ENCODE measurements at places on chromosomes 11 and 22.

- no peak for DNase-seq
Observed at GRCh38 chr22:28831140-28832072, 31.0 kb upstream of the XBP1 start.

DNA sequence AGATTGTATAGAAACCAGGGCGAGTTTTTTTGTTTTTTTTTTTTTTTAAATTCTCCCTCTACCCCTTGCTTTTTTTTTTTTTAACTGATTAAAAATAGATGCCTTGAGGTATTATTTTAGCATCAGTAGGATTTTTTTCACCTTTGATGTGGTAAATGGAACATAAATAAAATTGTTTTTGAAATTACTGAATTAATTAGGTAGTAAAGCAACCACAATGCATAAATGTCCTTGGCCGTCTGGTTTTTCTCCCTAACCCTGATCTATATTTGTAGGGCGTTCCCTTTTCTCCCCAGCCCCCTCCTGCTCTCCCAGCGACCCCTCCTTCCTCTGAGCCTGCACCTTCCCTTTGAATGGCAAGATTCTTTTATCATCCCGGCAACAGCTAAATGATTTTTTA lies 107.8 kb downstream of the ZBTB16 start:
- no peak for DNase-seq

DNA sequence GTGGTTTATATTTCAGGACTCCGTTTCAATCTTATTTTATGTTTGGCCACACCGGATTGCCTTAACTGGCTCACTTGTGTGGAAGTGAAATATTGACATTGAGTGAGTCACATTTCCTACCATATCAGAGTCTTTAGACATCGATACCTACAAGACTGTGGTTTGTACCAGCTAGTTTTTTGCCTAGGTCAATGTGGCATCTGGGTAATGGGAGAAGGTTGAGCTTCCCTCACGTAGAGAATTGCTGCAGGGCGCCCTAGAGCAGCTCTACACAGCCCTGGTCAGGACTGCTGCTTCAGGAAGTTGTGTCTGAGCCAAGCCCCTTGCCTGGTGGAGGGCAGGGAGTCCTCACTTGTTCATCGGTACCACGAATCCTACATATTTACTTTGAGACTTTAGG lies 1.6 kb downstream of the GRAMD1B start:
- no peak for DNase-seq

- DNase-seq, result peak; percentile 55
Observed at GRCh38 chr22:38567531-38568285, 2.3 kb downstream of the DMC1 start.

- DNase-seq, result peak; percentile 9
Observed at GRCh38 chr11:17496406-17496805, 19.8 kb upstream of the ABCC8 start.

- DNase-seq, result no peak
Observed at GRCh38 chr22:29300467-29300806, 6.0 kb upstream of the GAS2L1 start.

DNA sequence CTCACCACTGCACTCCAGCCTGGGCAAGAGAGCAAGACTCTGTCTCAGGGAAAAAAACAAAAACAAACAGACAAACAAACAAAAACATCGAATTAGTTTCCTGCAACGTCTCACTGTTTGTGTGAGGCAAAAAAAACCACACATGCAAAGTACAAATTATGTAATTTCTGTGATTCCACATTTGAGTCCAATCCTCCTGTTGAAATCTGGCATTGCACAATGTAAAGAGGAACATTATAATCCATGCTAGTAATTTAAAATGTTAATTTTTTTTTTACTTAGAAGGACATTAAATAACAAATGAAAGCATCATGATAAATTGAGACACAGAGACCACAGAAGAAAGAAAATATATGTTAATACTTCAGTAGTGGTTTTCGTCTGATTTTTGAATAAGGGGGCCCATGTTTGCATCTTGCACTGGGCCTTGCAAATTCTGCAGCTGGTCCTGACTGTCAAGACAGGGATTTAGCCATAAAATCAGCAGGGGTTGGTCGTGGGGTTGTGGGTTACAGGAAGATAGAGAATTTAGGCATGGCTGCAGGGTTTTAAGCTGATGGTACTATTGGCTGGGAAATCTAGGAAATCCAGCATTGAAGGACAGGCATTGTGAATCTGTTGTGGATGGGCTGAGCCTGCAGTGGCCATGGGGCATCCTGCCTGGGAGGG lies 102.6 kb upstream of the ALDH3B2 start:
- peak; percentile 3 for DNase-seq

GRCh38 chr11:70688142-70688541 lies 289.8 kb downstream of the CTTN start:
- DNase-seq, result no peak

DNA sequence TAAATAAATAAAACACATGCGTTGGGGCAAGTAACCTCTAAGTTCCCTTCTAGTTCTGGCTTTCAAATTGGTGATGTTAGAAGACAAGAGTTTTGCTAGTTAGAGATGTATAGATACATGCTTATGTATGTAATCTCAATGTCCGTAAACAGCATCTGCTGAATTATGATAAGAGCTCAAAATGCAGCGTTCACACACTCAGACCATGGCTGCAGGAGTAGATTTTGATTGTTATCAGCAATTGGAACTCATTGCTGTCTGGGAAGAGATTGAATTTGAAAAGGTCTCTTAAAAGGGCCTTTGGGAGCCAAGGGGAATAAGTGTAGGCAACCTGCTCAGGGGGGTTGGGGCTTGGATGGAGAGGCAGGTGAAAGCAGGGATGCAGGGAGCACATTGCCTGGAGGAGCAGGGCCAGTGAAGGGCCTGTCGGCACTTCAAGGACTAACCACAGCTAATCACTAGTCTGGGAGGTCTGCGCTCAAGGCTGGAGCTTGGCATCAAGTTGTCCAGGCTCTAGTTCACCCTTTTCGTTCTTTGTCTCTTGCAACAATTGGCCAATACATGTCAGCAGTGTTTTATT lies 2.7 kb upstream of the RAG1 start:
- no peak for DNase-seq

DNA sequence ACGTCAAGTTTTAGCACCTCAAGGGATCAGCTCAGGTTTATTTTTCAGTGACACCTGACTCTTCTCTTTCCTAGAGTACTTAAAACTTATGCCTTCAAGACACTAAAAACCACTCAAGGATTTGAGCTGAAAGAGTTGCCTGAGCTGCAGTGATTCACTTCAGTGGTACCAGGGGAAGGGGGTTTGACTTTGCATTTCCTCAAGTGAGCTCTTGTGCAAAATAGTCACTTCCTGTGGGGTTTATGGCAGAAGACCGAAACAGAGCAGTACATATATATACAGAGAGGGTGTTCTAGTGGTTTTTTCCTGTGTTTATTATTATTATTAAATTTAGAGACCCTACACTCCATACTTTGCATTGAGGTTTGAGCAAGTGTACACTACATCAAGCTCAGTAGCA lies 60.7 kb downstream of the DBX1 start:
- no peak for DNase-seq

DNA sequence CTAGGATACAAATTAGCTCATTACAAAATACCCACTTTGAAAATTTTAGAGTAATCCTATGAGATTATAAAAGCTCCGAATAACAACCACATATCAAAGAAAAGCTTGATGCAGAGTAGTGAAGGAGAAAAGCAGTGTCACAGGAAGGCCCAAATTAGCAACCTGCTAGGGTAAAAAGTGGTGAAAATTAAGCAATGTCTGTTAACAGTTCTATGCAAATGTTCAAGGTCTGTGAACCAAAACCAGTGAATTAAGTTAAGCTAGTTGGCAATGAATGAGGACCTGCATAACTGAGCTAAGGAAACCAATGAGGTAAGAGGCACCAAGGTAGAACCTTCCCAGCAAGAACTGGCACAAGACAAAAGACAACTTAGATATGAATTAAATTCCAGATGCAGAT lies 29.6 kb downstream of the PRDM10 start:
- no peak for DNase-seq

All from AG10803 (cell line).